ENCODE measurements at places on chromosomes 1 and 21.

- DNase-seq, result no peak
These were observed 197.7 kb downstream of the SMYD3 start for GRCh38 chr1:246309247-246309884.

GRCh38 chr21:41846536-41846935 lies 32.6 kb downstream of the PRDM15 start:
- no peak for DNase-seq

DNA sequence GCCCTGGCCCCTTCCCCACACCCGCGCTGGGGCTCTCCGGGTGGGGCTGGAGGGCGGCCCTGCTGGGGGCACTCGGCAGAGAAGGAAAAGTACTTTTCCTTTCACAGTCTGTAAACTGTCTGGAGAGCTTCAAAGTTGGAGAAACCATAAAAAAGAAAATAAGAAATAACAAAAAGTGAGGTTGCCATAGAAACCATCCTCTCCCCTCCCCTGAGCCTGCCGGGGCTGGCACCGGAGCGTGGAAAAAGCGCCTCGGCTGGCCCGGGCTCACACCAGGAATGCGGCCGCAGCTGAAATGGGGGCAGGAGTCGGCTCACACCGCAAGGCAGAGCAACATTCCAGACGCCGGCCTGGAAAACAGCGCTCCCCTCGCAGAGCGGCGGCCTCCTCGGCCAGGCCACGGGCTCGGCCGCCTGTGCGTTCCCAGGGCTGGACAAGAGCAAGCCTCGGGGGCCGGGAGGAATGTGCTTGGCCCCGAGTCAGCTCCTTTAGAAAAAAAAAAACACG lies 69.2 kb downstream of the MORN1 start:
- DNase-seq, result no peak

GRCh38 chr1:201053155-201053860 lies 29.8 kb upstream of the KIF21B start:
- DNase-seq, result no peak

- no peak for DNase-seq
These were observed 12.6 kb upstream of the STX12 start for GRCh38 chr1:27760426-27760825.

- DNase-seq, result no peak
These were observed 14.0 kb downstream of the SLC1A7 start for GRCh38 chr1:53128401-53128800.

- no peak for DNase-seq
These were observed 49.1 kb upstream of the DR1 start for GRCh38 chr1:93296555-93297154.

Data from activated CD4-positive, alpha-beta T cell treated with anti-CD3 and anti-CD28 coated beads for 24 hours (primary cell).